ENCODE measurements at places on chromosomes 7 and 10.

- no peak for DNase-seq
These were observed 248.8 kb upstream of the NEBL start for GRCh38 chr10:21145751-21146435.

DNA sequence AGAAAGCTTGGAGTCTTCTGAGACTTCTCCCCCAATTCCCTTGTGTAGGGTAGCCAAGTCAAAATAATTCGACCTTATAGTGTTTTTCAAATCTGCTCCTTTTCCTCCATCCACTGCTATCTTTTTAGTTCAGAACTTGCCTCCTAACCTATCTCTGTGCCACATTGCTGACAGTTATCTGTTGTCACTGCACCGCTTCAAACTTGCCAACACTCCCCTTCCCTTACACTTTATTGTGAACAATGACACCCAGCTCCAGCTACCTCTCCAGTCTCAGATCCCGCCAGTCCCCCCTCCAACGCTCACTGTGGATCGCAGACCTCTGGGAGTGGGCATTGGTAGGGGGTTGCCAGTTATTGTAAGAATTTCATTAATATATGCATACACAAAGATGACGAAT is 16.3 kb upstream of the HPS1 start:
- no peak for DNase-seq

- DNase-seq, result no peak
These were observed 5.7 kb downstream of the OSBPL3 start for GRCh38 chr7:24974026-24974832.

DNA sequence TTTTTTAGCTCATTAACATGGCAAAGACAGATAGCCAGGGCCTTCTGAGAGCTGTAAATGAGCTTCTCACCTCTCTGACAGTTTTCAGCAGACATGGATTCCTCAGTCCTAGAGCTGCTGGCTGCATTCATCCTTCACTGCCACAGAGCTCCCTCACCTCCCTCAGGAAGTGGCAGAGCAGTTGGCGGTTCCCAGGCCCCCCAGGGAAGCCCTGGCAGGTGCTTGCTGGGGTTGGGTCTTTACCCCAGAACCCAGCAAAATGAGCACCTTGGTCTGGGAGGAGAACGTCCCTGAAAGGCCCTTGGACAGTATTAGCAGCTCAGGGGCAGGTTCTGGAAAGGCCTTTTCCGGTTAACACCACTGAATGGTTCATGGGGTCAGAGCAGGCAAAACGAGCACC is 288.0 kb downstream of the PTPRN2 start:
- DNase-seq, result no peak

DNA sequence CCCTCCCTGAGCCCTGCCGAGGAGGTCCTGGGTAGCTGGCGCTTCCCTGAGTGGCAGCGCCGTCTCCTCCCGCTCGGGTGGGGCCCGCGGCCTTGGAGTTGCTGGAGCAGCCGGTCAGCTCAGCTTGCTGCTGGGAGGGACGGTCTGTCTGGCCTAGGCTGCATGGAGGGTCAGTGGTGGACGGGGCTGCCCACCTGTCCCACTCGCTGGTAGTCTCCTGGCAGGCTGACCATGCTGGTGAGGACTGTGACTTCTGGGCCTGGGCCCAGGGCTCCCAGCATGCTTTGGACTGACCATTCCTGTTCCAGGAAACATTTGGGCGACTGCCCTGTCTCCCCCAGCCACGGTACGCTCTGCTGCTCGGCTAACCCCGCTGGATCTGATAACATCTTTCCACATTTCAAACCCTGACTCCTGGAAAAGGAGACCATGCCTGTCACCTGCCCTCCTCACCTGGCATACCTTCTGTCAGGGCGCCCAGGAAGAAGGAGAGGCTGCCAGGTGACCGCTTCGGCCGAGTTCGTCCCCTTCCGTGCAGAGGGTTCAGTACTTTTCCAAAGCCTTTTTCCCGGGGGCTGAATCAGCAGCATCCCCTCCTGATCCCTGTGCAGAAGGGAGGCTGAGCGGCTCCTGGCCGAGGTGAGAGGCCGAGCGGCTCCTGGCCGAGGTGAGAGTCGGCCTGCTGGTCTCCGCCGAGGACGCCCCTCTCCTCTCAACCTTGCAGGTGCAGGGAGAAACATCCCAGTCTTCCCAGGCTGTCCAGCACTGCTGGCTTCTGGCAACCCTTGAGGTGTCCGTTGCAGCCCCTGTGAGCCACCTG is 43.4 kb downstream of the FAM20C start:
- DNase-seq, result no peak

DNA sequence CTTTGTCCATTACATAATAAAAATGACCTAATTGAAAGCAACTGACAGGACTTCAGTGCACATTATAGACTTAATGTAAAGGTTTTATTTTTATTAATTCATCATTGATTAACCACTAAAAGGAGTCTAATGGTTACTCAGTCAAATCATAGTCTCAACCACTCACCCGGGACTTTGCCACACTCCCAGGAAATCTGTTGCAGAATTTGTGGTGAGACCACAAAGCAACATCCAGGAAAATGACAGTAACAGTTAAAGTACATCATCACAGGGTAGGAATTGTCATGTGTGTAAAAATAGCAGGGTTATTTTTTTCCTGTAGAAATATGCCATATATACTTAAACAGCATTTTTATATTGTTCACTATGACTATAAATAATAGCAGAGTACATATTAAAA is 6.3 kb upstream of the HGF start:
- DNase-seq, result no peak

DNA sequence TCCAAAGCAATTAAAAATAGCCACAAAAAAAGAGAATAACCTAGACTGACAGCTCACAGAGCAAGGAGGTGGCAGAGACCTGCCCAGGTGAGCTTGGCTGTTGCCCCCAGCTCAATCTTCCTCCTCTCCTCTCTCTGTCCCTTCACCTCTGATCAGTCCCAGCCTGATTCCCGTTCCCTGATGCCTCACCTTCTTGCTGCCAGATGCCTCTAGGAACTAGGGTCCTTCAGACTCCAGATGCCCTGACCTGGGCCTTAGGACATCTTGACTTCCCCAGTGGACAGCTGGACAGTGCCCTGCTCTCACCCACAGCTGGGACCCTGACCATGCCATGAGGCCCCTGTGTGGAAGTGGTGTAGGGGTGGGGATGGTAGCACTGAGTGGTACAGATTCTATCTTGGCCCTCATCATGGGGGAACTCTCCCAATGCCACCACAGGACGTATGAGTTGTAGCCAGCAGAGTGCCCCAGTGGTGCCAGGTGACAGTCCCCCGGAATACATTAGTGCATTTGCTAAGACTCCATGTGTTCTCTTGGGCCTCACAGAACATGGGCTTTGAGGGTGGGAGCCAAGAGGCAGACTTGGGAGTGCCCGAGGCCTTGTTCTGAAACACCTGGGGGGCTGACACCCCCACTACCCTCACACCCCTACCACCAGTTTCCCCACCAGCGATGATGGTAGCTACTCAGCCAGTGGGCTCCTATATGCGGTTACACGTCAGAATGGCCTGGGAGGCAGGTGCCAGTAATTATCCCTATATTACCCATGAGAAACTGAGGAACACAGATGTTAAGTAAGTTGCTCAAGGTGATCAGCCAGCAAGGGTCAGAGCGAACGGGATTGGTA is 2.0 kb downstream of the DEPP1 start:
- DNase-seq, result no peak

DNA sequence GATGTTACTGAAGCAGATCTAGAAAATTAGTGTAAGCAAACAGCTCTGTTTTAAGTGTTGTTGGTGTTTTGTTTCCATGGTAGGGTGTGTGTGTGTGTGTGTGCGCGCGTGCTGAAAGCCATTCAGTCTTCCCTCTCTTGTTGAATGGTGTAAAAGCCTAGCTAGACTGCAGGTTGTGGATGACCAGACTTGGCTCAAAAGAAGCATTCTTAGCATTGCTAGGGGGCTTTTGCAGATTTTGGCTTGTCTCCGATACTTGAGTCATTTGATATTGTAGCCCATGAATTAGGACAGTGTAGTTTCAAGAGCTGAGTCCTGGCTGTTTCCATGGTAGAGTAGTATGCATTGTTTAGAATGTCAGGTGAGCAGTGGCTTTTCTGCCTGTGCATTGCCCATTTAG is 99.1 kb downstream of the SND1 start:
- DNase-seq, result no peak

- no peak for DNase-seq
These were observed 93.1 kb downstream of the CARD11 start for GRCh38 chr7:2950578-2950977.

DNA sequence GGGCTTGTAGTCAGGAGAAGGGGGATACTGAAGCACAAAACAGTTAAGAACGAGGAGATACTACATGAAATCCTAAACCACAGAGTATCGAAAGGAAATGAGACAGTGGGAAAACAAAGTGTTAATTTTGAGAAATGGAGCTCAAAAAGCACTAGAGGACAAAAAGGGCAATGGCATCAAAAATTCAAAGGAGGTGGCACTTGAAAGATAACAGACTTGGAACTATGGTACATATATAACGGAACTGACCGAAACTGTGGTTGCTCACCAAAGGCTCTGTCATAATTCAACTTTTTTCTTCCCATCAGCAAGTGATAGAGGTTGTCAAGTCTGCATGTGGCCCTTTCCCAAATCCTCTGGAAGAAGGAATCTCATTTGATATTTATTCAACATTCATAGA is 97.0 kb downstream of the CABCOCO1 start:
- DNase-seq, result no peak

- no peak for DNase-seq
These were observed 22.7 kb downstream of the ARL3 start for GRCh38 chr10:102691285-102692066.

DNA sequence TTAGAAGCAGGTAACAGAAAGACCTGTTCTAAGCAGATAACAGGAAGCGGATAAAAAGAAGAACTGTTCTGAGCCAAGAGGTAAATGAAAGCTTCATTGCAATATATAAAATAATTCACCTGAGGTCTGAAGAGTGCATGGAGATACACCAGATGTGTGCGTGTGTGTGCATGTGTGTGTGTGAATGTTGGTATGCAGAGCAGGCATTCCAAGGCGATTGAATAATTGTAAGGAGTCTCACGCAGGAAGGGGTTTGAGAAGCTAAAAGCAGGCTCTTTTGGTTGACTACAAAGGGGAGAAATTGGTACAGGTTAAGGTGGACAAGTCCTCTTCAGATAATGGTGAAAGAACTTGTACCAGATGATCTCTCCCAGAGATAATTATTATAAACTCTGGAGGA is 450.6 kb downstream of the DNAJB9 start:
- no peak for DNase-seq

DNA sequence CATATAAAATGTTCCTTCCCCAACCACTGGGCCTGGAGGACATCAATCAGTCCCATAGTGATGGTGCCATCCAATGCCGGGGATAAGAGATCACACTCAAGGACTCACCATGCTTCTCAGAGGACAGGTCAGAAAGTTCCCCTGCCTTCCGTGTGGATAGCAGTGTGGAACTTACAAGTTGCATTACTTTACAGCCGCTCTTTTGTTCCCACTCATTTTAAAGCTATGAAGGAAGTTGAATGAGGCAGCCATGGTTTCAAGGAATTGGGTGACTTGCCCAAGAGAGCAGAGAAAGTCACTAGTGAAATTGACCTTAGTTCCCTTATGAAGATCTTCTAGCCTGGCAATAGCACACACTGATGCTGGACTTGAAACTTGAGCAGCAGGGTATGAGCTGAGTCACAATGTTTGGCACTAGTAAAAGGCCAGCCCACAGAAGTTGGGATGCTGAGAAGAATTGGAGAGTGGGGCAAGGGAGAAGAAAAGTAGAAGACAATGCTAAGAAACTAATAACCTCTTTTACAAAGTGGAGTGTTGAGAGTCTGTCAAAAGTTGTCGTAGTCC is 78.7 kb downstream of the CXCL12 start:
- no peak for DNase-seq

DNA sequence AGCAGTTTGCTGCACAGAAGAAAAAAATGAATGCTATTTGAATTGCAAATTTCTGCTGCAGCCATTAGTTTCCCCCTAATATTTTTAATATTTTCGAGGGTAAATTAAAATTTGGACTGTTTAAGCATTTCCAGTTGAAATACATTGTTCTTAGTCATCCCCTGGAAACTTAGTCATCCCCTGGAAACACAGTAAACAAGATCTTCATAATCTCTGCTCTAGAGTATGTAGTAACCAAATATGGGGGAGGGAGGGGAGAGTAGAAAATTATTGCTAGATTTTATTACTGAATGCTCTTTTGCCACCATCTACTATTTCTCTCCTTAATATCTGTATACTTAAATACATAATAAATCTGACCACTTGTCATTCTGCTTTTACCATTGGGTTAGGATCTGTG is 1053.3 kb downstream of the SORCS1 start:
- no peak for DNase-seq

DNA sequence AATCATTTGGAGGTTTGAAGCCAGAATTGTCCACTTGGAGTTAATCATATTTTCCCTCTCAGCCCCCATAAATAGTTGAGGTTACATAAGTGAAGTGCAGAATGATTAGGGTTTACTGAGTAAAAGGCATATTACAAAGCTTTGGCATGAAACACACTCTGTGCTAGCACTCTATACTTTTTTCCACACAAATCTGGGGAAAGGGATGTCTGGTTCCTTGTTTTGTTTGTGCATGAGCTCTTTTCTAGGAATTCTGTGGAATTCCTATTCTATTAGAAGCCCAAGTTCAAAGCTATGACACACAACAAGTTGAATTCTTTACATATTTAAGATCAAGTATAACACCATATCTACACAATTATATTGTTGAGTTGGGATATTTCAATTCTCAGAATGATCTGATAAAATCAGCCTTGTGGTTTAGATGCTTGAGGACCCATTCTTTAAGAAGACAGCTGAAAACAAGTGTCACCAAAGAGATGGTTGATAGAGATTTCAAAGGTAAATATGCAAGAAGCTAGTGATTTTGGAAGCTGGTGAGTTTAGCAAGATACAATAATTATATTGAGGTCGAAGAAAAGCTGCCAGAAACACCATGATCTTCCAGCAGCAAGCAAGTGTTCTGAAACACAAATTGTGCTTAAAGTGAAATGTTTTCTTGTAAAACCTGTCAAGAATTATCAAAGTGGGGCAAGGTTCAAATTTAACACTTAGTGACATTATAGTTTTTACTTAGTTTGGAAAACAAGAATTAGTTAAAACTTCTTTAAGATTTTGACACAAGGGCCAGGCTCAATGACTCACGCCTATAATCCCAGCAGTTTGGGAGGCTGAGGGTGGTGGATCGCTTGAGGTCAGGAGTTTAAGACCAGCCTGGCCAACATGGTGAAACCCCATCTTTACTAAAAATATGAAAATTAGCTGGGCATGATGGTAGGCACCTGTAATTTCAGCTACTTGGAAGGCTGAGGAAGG is 122.6 kb downstream of the INHBA start:
- DNase-seq, result no peak

DNA sequence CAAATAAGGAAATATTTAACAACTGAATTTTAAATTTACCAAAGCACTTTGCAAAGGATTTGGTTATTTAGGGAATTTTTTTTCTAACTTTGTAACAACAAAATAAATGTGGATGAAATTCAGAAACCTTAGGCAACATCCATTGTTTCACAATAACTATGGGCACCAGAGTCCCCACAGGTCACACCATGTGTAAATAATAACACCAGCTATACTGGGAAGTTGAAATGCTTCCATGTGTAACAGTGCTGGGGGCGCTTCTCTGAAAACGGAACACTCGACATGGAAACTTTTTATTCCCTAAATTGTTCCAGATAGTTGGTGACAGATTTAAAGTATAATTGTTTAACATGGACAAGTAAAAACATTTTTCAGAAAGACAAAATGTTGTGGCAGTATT is 818.6 kb downstream of the TNS3 start:
- no peak for DNase-seq
